ENCODE measurements at places on chromosomes 13 and 19.

DNA sequence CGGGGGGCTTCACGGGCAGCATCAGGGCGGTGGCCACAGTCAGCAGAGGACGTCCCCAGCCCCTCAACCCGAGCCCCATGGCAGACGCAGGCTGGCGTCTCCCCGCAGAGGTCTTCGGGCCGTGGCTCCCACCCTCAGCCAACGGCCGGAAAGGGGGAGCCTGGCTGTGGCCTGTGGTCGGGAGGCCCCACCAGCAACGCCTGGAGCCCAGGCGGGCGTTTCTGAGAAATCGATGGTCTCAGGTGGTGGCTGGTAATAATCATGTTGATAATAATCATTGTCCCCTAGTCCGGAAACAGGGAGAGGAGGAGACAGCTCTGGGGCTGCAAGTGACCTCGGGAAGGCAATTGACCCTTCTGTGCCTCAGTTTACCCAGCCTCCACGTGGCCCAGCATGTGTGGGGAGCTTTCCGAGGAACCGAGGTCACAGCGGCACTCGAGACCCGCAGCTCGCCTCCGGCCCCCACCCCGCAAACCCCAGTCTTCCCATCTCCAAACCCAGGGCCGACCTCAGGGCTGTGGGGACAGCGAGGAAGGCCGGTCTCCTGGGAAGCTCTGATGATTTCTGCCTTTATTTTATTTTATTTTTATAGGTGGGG is at the start of gene PRSS57:
PRSS57 (minus strand) TSS at position 101 of the 598 bp plus-strand sequence; CDS start at position 79, 22 bp downstream.
- DNase-seq: no peak

GRCh38 chr19:1608359-1609102 is 3.3 kb upstream of the UQCR11 start:
- no peak for DNase-seq

GRCh38 chr13:50845211-50845610 is 1.7 kb upstream of the DLEU7 start:
- no peak for DNase-seq

GRCh38 chr13:113437408-113438010 is 15.8 kb downstream of the ADPRHL1 start:
- DNase-seq: no peak

- no peak for DNase-seq
Observed at GRCh38 chr13:23743278-23744076, 145.7 kb downstream of the MIPEP start.

DNA sequence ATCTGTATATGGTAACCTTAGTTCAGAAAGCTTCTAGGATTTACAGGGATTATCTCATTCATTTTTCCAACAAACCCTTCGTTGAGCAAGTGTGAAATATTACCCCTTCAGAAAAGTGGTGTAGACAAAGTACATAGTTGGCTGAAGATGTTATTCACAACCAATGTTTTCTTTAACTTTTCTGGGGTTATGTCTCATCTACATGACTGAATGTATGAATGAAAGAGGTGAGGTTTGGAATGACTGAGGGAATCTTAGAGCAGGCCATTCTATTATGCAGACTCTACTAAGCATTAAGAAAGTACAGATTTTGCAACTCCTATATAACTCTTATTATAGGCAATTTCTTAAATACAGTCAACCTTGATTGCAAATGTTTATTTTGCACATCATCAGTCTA is 167.2 kb downstream of the NDFIP2 start:
- DNase-seq: no peak

DNA sequence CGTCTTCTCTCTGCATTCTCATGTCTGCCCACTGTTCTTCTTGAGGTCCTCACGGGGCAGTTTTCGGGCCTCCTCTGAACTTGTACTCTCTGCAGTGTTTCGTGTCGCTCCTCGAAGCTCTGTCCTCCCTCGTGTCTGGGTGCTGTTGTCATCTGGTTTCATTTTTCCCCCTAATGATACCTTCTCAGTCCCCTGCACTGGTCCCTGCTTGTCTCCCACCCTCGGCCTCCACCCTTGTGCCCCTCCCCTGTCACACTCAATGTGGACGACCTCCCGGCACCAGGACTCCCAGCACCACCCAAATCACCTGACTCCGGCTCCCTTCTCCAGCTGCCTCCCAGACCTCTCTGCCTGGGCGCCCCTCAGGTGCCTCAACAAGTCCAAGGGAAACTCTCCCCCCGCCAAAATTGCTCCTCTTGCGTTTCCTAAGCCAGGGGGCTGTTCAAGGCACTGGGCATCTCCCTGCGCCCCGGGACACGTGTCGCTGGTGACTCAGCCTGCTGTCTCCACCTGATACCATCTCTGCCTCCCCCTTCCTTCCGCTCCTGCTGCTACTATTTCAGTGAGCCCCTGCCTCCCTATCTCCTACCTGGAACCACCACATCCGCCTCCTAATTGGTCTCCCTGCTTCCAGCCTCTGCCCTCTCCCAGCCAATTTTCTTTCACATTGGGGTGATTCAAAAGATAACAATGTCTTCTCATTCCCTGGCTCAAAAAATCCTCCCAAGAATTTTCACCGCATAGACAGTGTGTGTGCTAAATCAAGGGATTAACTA is 49.5 kb downstream of the RFX2 start:
- no peak for DNase-seq

DNA sequence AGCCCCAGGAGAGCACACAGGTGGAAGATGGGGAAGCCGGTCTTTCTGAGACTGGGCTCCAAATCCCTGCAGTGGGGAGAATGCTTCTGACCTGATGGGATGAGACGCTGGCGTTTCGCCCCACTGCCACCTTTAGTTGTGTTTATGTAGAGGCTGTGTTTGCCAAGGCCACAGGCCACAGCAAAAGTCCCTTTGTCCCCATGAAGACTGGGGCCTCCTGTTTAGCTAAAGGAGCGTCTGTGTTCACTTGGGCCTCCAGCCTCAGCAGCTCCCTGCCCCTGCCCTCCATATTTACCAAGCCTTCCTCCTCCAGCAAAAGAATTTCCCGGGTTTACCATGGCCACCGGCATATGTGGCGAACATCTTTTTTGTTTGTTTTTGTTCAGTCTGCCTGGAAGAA is 10.4 kb upstream of the KLK14 start:
- no peak for DNase-seq

All from stimulated activated CD4-positive, alpha-beta T cell treated with anti-CD3 and anti-CD28 coated beads, Interleukin-1b, Interleukin-23, amount 100 ng/mL, for 24 hours (primary cell).